ENCODE measurements at places on chromosomes 5 and 9.

GRCh38 chr5:1181451-1182359, 19.7 kb upstream of the SLC6A19 start:
- DNase-seq = no peak

- no peak for DNase-seq
Observed at GRCh38 chr5:119655061-119655460, 25.7 kb downstream of the FAM170A start.

GRCh38 chr9:109113892-109114609, 5.7 kb downstream of the TMEM245 start:
- DNase-seq = no peak

GRCh38 chr9:75893106-75893505, 2.6 kb downstream of the PCSK5 start:
- DNase-seq = no peak

GRCh38 chr5:72216756-72217155, 103.3 kb downstream of the MRPS27 start:
- no peak for DNase-seq

GRCh38 chr5:69079556-69079955, 14.3 kb upstream of the SLC30A5 start:
- DNase-seq = no peak

GRCh38 chr9:92610470-92611420, 59.2 kb downstream of the IPPK start:
- no peak for DNase-seq

GRCh38 chr5:10695055-10695649, 65.9 kb downstream of the DAP start:
- DNase-seq = peak; percentile 61

DNA sequence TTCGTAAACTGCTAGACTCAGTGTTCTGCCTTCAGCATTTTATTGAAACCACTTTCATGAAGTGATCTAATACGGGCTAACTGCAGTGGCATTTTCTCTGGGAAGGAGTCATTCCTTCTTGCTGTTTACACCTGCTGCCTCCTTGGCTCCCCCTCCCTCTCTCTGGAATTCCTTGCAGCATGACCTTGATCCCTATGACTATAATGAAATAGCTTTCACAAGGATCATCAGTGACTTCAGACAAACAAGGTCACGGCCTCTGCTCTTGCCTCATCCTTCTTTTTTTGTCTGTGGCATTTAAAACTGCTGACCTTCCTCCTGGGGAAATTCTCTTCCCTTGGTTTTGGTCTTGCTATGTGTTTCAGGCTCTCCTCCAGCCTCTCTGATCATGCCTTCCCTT, 90.2 kb downstream of the ZNF462 start:
- no peak for DNase-seq

- DNase-seq = no peak
Observed at GRCh38 chr5:133728475-133728874, 116.1 kb upstream of the FSTL4 start.

GRCh38 chr9:70195456-70195855, 63.3 kb upstream of the SMC5 start:
- DNase-seq = no peak

DNA sequence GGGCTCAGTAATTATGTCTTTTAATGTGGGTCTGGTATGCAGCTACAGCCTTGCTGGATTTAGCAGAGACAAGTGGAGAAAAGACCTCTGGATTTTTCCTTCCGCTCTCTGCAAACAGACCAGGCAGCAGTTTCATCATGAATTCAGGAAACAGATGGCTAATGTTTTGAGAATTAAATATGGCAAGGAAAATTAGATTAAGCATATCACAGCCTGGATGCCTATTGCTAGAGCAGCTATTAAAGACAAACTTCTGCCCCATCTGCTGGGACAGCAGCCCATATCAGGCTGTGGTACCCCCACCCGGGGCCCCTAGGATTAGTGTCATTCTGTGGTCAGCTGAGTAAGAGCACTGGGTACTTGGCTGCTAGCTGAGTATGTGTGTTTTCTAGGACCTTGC, 6.2 kb downstream of the SKP2 start:
- no peak for DNase-seq

- DNase-seq = no peak
Observed at GRCh38 chr5:53063176-53063575, 46.4 kb downstream of the MOCS2 start.

DNA sequence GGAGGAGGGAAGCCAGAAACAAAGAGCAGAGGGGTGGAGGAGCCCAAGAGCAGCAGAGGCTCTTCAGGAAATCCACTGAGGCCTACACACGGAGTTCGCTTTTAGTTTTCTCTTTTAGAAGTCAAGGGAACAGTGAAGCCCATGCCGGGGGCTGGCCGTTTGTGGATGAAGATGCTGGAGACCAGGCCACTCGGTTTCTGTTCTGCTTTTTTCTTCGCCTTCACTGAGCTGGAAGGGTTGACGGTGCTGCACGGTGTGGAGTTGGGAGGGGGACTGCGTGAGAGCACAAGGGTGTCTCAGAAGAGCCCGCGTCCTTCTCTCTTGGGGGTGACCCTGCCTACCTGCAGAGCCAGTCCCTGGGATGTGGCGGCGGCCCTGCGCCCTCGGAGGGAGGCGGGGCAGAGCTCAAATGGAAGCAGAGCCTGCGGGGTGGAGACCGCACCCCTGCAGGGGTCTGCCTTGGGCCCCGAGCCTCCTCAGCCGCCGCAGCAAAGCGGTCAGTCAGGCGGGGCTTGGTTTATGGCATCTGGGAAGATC, 68.5 kb upstream of the CACNA1B start:
- no peak for DNase-seq

DNA sequence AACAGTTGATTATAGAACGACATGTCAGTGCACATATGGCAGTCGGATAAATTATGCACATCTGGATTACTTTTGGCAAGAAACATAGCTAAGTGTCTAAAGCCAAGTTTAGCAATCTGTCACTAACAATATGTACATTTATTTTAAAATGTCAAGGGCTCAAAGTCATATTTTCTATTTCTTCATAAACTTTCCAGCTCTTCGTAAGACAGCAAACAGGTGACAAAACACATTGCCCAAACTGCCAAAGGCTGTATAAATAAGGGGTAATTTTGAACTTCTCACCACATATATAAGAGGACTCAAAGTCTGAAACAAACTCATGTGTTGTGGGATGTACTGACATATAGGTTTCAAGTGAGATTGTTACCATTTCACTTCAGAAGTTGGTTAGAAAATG, 237.2 kb downstream of the ARL15 start:
- no peak for DNase-seq

GRCh38 chr5:86038566-86038965, 579.2 kb upstream of the COX7C start:
- no peak for DNase-seq

- no peak for DNase-seq
Observed at GRCh38 chr5:178192244-178192643, 5.1 kb upstream of the GMCL2 start.

GRCh38 chr5:969408-969839, 39.2 kb upstream of the NKD2 start:
- DNase-seq = no peak

DNA sequence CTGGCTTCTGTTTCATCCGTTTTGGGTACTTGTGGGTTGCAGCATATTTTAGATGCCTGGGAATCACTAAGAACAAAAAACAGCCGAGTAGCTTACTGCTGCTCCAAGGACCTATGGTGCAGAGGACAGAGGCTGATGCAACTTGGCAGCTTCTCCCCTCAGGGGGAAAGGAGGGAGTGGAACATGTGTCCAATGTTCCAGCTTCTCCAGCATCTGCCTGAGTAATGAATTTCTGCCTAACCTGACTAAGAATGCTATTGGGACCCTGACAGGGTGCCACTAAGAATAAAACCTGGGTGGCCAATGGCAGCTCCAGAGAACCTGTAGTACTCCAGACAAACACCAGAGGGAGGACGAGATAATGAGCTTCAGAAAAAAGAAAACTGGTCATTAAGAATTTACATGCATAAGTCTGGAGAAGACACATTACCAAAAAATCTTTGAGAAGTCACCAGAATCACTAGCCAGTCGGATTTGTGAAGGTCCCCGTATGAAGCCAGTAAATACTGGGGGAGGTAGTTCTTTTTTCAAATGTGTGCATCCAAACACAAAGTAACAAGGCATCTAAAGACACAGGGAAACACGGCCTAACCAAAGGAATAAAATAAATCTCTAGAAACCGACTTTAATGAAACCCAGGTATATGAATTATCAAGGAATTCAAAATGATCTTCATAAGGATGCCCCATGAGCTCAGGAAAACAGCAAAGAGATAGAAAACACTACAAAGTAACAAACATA, 293.5 kb downstream of the HINT1 start:
- no peak for DNase-seq

DNA sequence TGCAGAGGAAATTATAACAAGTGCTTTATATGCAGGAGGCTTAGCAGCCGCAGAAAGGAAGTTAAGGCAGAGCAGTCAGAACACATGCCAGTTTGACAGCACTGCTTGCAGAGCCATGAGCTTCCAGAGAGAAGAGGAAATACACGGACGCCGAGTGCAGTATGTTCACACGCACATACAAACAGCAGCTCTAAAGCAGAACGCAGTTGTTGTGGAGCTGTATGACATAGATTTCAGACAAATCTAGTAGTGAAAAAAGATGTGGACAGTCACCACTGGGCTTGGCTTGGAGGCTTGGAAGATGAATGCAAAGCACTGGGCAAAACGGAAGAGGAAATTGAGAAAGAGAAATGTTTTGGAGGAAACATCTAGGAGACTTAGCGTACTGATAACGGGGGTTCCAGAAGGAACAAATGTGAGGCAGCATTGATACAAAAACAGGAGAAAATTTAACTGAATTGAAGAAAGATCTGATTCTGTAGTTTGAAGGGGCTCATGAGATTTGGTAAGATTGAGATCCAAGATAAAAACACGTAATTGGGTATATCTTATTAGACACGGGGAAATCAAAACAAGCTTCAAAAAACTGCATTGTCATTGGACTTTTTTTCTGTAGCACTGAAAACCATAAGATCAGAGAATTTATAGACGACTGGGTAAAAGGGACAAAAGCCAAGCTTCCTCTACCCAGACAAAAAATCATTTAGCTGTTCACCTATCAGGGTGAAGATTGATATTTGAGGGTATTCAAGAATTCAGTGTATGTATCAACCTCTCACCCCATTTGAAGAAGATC, 19.6 kb upstream of the ROPN1L start:
- DNase-seq = no peak

- DNase-seq = no peak
Observed at GRCh38 chr9:8570776-8571175, 771.2 kb upstream of the DMAC1 start.

- no peak for DNase-seq
Observed at GRCh38 chr9:93303806-93304573, 120.1 kb downstream of the WNK2 start.

GRCh38 chr5:123937230-123937629, 425.3 kb downstream of the CSNK1G3 start:
- no peak for DNase-seq

DNA sequence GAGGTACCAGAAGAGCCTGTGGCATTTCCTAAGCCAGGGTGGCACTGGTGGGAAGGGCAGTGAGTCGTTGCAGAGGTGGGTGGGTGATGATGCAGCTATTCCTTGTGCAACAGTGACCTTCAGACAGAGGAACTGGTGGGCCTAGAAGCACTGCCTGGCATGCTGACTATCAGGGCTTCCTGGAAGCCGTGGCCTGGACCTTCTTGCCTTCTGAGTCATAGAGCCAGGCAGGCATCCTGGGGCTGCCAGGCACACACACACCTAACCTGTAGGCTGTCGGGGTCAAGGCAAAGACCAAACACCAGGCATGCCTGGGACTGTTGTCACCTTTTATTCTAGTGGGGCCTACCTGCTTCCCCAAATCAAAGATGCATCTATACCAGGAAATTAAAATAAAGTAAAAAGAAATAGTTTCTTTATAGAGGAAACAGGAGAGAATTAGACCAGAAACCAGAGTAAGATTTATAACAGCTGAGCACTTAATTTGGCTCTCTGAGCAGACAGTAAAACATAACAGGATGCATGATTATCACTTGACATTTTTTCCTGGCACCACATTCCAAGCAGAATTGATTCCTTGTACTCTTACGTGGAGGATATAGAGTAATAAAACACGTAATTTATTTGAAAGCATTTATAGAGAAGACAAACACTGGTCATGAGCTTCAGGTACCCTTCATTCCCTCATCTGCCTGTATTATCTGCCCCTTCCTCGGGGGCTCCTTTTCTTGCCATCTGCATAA, 25.1 kb downstream of the NANS start:
- no peak for DNase-seq

DNA sequence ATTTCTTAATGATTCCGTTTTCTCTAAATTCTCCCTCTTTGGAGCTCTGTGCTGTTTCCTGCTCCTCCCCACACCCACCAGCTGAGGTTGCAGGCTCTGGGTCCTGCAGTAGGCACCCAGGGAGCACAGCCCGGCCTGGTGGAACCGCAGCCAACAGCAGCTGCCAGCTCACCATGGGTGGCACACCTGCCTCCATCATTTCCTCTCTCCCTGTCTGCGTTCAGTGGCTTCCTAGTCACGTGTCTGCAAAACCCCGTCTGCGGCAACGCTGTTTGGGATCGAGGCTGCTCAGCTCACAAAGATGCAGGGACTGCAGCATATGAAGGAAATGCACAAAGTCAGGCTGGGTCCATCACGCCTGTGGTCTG, 367.8 kb downstream of the IRX2 start:
- no peak for DNase-seq

- no peak for DNase-seq
Observed at GRCh38 chr9:16959391-16959790, 88.9 kb upstream of the BNC2 start.

DNA sequence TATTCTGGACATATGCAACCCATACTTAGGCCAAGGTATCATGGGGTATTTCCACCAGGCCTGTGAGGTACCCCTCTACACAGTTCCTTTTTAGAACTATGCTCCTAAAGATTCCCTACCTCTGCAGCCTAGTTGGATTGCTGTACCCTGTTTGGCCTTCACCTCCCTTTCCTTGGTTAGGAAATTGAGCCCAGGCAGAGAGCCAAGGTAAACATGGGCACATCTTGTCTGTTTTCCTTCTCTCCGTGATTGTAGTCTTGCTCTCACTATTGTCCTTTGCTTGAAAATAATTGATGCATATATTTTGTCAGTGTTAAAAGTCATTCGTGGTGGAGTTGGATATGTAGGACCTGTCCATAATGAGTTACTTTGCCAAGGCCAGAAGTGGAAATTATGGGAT, 26.7 kb downstream of the BDP1 start:
- DNase-seq = no peak

- DNase-seq = peak; percentile 27
Observed at GRCh38 chr5:160082614-160083500, 36.4 kb downstream of the PWWP2A start.

DNA sequence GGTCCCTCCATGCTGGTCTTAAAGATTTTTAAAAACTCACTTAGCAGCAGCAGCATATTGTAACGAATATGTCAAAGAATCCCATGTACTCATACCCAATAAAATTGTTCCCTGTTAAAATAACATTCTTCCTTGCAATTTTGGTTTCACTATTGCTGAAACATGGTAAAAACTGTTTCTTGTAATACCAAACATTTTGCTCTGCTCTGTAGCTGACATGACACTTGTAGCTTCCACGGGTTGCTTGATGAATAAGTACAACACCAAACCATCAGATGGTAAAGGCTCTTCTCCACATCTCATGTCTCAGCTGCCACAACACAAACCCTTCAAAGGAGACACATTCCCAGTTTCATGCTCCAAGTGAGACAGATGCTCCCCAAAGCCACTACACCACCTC, 180.7 kb upstream of the PTGER4 start:
- DNase-seq = no peak

All from left kidney (tissue), 8 donors.